Activated effector memory CD4-positive, alpha-beta T cell treated with anti-CD3 and anti-CD28 coated beads, Interleukin-2, amount 50 U/mL, for 16 hours (primary cell): ENCODE measurements at places on chromosomes 13 and 19.

- DNase-seq: no peak
Measured at GRCh38 chr13:51478418-51479198, 25.8 kb upstream of the INTS6 start.

- DNase-seq: no peak
Measured at GRCh38 chr13:33106656-33107360, 90.6 kb downstream of the KL start.

DNA sequence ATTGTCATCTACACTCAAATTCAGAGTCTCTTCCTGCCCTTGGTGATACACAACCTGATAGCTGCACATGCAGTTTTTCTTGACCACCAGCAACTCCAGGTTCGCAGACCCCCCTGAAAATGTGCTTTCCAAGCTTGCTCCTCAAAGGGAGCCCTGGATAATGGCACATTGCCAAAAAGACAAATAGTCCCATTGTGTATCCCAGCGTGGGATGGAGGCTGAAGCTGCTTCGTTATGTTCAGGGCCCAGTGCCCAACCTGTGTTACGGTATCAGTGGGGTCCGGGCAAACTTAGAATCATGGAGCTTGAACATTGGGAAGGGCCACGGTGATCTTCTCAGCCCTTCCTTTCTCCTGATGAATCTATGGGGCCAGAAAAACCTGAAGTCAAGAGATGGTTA is 173.0 kb downstream of the TEX29 start:
- peak; percentile 12 for DNase-seq

DNA sequence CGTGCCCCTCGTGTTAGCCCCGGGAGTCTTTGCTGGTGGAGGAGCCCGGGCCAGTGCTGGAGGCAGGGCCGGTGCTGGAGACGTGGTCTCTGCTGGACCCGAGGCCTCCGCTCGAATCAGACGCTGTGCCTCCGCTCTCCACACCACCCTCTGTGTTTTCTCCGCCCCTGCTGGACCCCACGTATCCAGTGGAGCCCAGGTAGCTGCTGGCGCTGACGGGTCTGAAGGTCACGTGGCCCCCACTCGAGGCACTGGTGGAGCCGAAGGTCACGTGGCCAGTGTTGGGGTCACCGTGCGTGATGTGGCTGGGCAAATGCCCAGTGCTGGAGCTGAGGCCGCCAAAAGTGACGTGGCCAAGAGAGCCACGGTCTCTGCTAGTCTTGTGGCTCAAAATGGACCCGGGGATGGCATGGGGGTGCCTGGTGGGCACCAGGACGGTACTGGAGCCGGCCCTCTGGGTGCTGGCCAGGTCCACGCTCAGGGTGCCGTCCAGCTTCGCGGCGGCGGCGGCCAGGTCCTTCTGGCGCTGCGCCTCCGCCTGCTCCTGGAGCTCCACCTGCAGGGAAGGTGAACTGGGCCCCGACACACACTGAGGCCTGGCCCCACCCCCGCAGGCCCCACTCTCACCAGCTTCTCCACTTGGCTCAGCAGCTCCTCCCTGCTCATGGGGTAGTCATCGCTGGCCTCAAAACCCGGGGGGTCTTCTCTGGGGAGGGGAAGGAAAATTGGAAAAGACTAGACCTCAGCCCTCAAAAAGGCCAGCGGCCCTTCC is 27.3 kb downstream of the ZNF114 start:
- no peak for DNase-seq

GRCh38 chr13:66391322-66391721 is 838.8 kb downstream of the PCDH9 start:
- no peak for DNase-seq

DNA sequence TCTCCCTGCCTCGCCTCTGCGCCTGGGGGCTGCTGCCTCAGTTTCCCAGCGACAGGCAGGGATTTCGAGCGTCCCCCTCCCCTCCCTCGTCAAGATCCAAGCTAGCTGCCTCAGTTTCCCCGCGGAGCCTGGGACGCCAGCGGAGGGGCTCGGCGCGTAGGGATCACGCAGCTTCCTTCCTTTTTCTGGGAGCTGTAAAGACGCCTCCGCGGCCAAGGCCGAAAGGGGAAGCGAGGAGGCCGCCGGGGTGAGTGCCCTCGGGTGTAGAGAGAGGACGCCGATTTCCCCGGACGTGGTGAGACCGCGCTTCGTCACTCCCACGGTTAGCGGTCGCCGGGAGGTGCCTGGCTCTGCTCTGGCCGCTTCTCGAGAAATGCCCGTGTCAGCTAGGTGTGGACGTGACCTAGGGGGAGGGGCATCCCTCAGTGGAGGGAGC is 722 bp upstream of the ICAM1 start:
- DNase-seq: peak; percentile 89

- peak; percentile 77 for DNase-seq
Measured at GRCh38 chr19:54387991-54388801, 23.5 kb upstream of the LAIR1 start.

DNA sequence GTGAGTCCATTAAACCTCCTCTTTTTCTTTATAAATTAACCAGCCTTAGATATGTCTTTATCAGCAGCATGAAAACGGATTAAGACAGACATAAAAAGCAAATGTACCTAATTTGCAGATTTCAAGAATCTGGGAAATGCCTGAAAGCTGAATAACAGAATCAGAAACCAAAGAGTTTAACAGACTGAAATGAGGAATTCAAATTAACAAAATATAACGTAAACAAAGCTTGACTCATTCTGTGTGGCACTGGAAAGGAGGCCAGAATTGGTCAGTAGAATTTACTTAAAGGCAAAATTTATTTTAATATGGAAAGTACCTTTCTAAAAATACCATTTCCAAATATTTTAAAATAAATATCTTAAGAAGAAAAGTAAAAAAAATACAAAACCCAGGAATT is 540.6 kb upstream of the HTR2A start:
- no peak for DNase-seq

GRCh38 chr19:5864725-5865486 is 5.4 kb downstream of the FUT5 start:
- no peak for DNase-seq

DNA sequence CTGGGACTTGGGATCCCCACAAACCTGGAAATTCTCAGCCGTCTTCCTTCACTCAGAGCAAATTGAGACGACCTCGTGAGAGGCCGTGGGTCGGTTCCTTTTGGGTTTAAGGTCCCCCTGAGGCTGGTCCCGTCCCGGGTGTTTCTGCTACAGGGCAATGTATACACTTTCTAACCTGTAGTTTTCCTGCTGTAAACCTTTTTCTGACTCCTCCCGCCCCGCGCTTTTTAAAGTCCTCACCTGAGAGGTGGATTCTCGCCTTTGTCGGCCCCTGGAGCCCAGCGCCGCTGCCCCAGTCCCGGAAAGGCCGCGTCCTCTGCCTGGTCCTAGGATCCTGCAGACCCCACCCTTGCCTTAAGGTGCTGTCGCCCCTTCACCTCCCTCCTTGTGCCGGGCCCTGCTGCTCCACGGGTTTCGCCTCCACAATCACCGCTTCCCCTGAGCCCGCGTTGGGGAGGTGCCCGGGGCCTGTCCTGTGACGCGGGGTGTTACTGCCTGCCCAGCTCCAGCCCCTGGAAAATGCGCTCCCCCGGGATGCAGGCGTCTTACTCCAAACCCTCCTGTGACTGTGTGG is 391 bp downstream of the ZNF761 start:
- DNase-seq: no peak

DNA sequence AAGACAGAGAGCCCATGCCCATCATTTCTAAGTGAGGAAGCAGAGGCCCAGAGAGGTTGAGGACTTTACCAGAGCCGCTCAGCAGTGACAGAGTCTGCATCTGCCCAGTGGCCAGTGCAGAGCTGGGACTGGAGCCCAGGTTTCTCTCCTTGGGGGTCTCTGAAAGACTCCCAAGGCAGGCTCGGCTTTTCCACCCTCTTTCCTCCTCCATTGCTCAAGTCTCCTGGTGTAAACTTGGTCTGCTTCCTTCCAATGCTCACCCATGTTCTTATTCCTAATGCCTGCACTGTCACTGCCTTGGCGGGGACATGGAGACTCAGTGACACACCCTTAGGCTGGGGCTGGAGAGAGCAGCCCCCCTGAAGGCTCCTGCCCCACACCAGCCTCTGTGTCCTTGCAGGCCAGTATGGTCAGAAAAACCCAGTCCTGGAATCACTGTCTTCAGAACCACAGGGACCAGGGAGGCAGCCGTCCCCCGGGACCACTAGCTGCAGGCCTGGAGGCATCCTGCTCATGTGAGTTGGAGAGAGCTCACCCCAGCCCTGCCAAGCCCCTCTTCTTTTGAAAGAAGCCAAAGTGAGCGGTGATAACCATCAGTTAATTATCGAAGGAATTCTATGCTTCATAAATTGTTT is 211.0 kb upstream of the ZNF536 start:
- DNase-seq: no peak

- no peak for DNase-seq
Measured at GRCh38 chr19:53521373-53522202, 16.4 kb upstream of the ZNF331 start.

DNA sequence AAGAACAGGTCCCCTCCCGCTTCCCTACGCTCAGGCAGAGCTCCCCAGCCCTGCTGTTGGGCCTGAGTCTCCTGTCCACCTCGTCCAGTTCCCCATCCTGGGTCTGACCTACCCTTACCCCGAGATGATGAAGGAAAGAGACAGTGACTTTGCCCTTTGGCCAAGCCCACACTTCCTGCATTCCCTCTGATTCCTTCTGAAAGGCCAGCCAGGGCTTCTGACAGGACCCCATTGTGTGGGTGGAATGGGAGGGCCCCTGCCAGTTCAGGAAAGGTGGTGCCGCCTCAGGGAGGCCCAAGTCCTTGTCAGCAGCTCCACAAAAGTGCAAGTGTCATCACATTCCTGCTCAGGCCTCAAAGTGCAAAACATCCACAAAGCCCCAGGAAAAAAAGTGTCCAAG is 177.8 kb downstream of the PAN3 start:
- no peak for DNase-seq

DNA sequence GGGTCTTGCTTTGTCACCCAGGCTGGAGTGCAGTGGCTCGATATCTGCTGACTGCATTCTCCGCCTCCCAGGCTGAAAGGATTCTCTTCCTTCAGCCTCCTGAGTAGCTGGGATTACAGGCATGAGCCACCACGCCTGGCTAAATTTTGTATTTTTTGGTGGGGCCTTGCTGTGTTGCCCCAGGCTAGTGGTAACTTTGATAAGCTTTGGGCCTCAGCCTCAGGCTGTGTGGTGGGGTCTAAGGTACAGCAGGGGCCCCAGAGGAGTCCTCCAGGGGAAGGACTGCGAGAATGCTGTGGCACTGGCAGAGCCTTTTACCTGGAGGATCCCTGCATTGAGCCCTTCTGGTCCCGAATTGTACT is 7.2 kb downstream of the DOT1L start:
- DNase-seq: no peak

DNA sequence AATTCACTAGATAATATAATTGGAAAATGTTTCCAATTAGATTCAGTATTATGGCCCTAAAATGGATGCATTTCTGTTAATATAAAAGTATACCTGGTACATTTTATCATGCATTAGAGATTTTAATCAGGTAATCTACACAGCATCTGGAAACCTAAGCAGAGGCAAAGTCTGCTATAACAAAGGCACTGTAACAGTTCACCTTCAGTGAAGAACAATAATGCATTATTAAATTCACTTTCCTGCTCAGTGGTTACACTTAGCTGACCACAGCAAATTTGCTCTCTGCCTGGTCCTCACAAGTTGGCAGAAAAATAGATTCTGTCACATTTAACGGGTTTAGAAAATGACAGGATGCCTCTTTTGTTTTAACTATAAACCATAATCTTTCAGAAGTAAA is 326.9 kb downstream of the DACH1 start:
- DNase-seq: no peak

GRCh38 chr13:109760402-109760801 is 26.0 kb downstream of the IRS2 start:
- no peak for DNase-seq

- no peak for DNase-seq
Measured at GRCh38 chr13:76300688-76301087, 585.5 kb downstream of the KCTD12 start.

DNA sequence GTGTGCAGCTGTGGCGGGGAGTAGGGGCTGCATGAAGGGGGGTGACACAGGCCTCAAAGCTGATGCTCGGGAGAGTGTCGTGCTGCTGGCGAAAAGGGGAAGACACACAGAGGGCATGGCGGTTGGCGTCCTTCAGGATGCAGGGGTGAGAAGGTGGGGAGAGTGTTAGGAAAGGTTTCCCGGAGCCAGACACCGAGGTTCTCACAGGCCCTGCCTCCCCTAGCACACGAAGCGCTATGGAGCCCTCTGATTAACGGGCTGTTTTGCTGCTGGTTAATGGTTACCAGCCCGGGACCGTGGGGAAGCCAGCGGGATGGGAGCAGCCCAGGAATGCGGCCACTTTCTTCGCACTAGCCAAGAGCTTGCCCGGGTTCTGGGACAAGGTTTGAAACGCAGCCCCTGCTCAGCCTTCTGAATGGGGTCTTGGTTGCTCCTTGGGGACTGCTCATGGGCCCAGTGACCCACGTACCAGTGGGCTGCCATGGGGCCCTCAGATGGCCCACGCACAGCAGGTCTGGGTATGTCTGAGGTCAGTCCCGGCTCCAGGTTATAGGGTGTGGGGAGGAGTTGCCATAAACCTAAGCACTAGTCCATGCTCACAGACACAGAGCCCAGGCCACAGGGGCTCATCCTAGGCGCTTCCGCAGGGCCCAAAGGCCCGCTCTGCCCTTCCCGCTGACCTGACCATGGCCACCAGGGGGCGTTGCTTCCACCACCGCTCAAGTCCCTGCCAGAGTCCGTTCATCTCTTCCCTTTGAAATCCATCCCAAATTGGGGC is 31.3 kb upstream of the ISYNA1 start:
- peak; percentile 88 for DNase-seq

GRCh38 chr19:42386974-42387707 is 3.0 kb downstream of the CNFN start:
- peak; percentile 88 for DNase-seq

DNA sequence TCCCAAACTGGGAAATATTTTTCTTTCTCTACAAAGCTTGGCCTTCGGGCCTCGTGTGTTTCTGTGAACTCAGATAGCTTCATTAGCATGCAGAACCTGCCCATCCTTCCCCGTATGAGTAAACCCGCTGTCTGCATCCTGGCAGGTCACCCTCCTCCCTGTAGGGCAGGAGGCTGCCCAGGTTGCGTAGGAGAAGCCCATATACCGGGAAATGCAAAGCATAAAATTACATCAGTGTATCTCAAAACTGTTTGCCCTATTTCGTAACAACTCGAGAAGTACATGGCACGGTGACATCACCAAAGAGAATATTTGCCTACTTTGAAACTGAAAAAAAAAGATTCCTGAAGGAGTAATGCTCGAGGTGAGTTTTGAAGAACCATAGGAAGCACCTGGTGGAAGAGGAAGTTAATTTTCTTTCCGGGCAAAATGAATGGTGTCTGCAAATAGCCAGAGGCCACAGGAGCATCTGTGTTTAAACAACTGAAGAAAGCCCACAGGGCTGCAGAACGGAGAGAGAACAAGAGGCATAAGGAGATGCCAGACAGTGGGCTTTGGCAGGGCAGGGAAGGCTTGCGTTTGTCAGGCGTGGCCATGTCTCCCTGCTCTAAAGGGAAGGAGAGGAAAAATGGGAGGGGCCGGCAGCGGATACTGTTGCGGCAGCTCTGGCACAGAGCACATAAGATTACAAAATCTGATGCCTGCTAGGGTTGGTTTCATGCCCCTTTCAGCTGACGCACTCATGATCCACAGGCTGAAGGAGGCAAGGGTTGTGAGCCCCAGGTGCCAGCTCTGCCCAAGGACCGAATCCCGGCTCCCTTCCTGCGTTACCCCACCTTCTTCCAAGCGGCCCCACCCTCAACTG is 81.4 kb downstream of the IRS2 start:
- DNase-seq: no peak
